ENCODE measurements at places on chromosomes 4 and X. TPM values are rescaled to one million over a fixed set of nuclear protein-coding genes. Genes with fewer than 3 reads are reported as not detected.
A peak's percentile ranks its signal among the peaks of the same experiment; 100 is the strongest.

DNA sequence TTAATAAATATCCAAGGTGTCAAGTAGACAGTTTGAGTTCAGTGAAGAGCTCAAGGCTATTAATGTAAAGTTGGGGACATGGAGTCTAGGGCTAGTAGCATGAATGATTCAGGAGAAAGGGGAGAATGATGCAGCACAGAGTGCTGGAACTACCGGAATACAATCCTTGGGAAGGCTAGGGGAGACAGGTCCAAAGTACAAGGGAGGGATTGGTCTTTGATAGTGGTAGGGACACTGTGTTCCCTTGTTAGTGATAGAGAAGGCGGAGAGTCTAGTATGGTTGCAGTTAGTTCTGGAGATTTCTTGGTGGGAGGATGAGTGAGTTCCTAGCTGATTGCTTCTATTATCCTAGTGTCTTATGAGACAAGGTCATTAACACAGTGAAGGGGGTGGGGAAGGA, 8.7 kb downstream of the GCNA start:
- no peak for DNase-seq

DNA sequence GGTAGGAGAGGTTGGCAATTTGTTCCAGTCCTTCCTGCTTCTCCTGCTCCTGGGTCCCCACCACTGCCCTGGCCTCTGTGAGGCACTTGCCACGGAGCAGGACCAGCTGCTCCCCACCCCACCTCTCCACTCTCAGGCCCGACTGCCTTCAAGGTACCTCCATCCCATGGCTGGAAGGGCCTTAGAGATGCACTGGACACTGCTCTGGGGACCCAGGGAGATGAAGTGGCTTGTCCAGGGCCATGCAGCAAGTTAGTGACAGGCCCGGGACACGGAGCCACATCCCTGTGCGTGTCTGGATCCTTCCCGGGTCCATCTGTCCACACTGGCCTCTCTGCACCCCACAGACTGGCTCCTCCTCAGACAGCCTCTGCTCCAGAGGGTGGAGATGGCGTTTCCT, 105.3 kb downstream of the CPZ start:
- DNase-seq: no peak

IL3RA gene
- total RNA-seq: not detected

DNA sequence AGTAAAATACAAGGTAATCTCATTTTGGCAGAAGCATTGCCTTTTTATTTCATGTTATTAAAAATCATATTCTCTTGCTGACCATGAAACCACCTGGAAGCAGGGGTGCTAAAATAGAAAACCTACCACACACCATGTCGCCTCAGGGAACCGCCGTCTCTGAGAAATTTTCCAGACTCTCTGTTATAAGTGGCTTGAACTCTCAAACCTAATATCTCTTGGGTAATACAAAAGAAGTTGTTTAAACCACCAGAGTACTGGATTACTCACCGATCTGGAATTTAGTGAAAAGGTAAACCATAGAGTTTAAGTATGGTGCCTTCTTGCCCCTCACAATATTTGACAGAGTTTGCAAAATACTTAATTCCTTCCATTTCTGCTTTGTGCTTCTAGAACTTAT, 27.7 kb downstream of the ENPP6 start:
- no peak for DNase-seq

GRCh38 chrX:133475521-133475920, 60.2 kb upstream of the GPC4 start:
- no peak for DNase-seq

ANOS1 gene
- total RNA-seq: 31.3 TPM

DNA sequence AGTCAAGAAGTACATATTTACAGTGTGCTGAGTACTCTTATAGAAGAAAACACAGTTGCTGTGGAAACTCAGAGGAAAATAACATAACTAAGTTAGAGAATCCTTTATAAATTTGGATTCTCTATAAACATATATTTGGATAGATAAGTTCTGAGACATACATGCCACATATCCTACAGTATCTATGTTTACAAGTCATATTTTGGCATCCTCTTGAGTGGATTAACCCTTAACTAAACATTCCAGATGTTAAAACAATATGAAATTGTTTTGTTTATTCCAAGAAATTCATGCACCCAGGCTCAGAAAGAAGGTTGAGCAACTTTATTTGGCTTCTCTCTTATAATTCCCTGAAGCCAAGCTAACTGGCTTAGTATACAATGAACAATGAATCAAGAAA, 267.2 kb downstream of the TEX13A start:
- no peak for DNase-seq

- no peak for DNase-seq
These were observed 85.5 kb downstream of the BMPR1B start for GRCh38 chr4:94843216-94843615.

- no peak for DNase-seq
These were observed 19.1 kb downstream of the NOP14 start for GRCh38 chr4:2944091-2944482.

DNA sequence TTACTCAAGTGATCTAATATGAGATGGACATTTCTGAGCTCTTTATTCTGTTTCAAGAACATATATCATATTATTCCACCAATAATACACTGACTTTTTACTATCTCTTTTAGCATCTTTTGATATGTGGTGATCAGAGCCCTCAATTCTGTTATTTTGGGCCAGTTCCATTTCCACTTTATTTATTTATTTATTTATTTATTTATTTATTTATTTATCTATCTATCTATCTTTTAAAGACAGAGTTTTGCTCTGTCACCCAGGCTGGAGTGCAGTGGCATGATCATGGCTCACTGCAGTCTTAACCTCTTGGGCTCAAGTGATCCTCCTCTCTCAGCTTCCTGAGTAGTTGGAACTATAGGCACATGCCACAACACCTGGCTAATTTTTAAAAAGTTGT, 57.4 kb upstream of the GRID2 start:
- DNase-seq: no peak

GRCh38 chr4:168880811-168881595, 129.1 kb downstream of the CBR4 start:
- no peak for DNase-seq

LUZP4 gene
- total RNA-seq: not detected

TRMT2B gene
- 11.5 TPM for total RNA-seq

GRCh38 chrX:101484135-101484534, 1.1 kb upstream of the ARMCX4 start:
- no peak for DNase-seq

DNA sequence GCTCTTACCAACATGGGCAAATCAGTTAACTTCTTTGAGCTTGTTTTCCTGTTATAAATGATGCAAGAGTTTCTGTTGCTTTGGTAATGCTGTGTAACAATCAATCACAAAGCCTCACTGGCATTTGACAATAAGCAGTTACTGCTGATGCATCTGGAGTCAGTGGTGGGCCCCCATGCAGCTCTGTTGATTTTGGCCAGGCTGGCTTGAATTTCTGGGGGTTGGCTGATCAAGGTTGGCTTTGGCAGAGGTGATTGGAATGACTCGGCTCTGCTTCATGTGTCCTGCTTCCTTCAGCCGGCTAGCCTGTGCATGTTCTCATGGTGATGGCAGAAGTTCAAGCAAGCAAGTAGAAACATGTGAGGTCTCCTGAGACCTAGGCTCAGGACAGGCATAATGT, 90.4 kb downstream of the PHEX start:
- no peak for DNase-seq

DNA sequence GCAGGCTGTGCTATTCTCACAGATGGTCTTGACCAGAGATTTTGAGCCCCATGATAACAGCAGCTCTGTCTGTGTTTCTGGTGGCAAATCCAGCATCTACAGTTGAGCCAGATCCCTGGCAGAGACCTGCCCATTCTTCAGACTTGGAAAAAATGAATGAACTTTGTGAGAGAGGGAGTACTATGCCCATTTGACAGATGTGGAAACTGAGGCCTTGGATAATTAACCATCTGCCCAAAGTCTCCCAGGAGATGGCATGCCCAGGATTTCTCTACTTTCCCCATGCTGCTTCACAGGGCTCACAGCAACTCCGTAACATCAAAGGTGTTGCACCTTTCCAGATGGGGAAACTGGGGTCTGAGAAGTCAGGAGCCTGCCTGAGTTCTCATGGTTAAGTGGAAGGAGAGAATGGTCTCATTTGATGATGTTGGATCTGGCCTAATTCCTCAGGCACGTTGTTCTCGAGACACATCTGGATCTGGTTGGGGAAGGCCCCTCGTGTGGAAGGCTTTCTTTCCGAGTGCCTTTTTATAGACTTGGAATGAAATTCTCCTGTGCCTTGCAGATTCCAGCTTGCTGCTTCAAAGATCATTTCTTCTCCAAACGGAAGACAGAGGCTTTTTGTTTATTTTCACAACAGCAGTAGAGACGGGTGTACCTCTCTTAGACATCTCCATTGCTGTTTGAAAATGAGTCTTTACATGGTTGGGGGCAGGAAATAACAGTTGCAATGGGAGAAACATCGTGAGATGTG, 73.3 kb upstream of the STX18 start:
- no peak for DNase-seq

DNA sequence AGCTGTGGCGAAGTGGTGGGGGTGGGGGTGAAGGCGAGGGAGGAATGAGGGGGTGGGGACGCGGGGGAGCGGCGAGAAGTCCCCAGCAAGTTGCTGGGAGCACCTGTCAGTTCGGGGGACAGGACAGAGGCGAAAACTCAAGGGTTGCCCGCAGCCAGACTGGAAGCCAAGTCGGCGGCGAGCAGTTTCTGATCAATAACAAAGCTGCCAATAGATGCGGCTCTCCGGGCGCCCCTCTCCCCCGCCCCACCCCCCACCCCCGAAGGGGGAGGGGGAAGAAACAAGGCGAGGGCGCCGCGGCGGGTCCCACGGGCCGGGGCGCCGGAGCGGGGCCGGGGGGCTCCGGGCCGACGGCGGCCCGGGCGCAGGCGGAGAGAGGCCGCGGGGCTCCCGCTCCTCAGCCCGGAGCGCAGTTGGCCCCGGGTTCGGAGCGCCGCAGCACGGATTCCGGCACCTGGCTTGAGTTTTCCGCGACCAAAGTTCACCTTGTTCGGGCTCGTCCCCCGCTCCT, 379 bp downstream of the PDGFC start:
- peak; percentile 64 for DNase-seq
